Skeletal muscle tissue (tissue), 5 donors: ENCODE measurements at places on chromosomes 5 and 9. TPM values are rescaled to one million over a fixed set of nuclear protein-coding genes. Genes with fewer than 3 reads are reported as not detected.

The FBLL1 gene
- total RNA-seq, result 0.52 TPM

The SPINK5 gene
- not detected for total RNA-seq

The TMEFF1 gene
- not detected for total RNA-seq

The CRB2 gene
- under 0.01 TPM for total RNA-seq

The QRFP gene
- not detected for total RNA-seq

The SELENOP gene
- total RNA-seq, result 179 TPM

The DIPK1B gene
- total RNA-seq, result 11.0 TPM

The PPP3R2 gene
- not detected for total RNA-seq

The FOXD4 gene
- total RNA-seq, result 0.52 TPM

The BRINP1 gene
- total RNA-seq, result under 0.01 TPM

The OR1N2 gene
- not detected for total RNA-seq

The GABRA1 gene
- total RNA-seq, result not detected

The TICAM2 gene
- total RNA-seq, result 2.6 TPM

The PCSK5 gene
- total RNA-seq, result 16.7 TPM

The HTR1A gene
- total RNA-seq, result not detected

The SLC25A2 gene
- 0.52 TPM for total RNA-seq

The GABBR2 gene
- total RNA-seq, result under 0.01 TPM

The TEX48 gene
- total RNA-seq, result not detected
